CD4-positive, alpha-beta T cell treated with Interleukin-21 for 1 hour (primary cell): ENCODE measurements at places on chromosomes 7 and 10.

DNA sequence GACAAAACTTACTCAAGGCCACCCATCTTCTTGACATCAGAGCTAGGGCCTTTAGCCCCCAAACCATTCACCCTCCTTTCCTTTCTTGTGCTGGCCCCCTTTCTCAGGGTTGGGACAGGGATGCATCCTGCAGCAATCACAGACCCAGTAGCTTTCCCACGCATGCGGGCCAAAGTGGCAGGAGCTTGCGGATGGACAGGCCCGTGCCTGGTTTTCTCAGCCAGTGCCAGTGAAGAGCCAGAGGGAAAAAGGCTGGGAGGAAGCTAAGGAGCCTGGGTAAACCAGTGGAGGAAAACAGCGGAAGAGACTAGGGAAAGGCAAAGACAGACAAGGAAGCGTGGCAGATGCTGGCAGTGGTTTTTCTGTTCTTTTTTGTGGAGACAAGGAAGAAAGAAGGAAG, 5.1 kb upstream of the BLNK start:
- DNase-seq: no peak

GRCh38 chr7:151623766-151624165, 104.1 kb upstream of the RHEB start:
- DNase-seq: no peak

- peak; percentile 6 for DNase-seq
These were observed 26.0 kb upstream of the ZNF735 start for GRCh38 chr7:64180989-64181388.

DNA sequence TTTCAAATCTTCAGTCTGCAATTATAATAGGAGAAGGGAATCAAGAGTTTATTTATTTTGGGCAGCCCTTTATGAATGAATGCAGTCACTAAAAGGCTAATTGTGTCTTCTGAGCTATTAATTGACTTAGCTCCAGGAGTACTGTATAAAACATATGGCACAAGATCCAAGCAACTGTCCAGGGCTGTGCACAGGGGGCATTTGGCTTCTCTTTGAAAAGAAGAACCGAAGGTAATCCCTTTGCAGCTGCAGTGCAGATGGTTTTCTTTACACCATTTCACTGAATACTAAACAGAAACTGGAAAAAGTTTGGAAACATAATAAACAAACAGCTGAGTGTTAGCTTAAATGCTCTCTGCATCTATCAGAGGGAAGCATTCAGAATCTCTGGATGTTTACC, 282.6 kb upstream of the LRRN3 start:
- no peak for DNase-seq

GRCh38 chr10:120966657-120967045, 115.5 kb downstream of the WDR11 start:
- no peak for DNase-seq

GRCh38 chr10:86160890-86161585, 205.6 kb downstream of the GRID1 start:
- DNase-seq: no peak

DNA sequence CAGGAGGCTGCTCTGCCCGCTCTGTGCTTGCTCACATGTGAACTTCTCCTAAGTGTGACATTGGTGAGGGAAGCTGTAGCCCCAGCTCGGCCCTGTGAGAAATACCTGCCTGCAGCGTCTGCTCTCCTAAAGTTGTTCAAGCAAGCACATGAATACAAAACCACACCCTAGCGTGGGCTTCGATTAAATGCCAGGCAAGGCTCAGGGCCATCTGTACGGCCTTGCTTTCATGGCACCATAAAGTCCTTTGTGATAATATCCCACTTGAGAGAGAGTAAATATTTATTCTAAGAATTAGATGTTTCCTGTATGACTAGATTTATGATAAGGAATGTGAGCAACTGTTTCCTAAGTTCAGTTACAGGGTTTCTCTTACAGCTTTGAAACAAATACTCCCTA, 262.8 kb upstream of the KLF14 start:
- DNase-seq: no peak

DNA sequence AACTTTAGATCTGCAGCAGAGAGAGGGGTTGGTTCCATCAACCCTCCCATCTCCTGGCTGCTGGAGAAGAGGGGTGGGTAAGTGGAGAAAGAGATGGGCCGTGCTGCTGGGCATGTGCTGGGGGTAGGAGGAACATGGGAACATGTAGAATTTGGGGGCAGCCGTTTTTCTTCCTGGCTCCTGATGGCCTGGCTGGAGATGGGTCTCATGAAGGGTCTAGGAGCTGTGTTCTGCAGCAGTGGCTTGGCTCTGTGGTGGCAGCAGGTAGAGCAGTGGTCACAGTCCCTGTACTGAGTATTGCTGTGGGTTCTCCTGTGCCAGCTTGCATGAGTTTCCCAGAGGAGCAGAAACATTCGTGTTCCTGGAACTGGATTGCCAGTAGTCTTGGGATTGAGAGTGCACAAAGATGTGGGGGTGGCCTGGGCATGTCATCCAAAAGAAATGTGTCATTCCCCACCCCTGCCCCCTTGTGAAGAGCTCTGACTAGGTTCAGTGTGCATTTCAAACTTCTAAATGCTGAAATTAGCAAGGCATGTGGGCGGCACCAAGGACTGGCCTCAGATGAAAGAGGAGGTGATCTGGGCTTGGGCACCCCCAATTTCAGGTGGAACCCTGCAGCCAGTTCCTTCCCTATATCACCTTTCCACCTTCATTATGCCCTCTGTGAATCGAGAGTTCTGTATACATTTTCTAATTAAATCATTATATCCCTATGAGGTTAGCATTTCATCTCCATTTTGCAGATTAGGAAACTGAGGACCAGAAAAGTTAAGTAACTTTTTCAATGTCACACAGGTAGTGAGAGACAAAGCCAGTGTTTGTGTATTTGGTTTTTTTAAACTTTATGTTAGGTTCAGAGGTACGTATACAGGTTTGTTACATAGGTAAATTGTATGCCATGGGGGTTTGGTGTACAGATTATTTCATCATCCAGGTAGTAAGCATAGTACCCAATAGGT, 2.1 kb downstream of the CHST3 start:
- DNase-seq: no peak

GRCh38 chr7:99380823-99381663, 6.5 kb downstream of the ARPC1B start:
- peak; percentile 96 for DNase-seq

GRCh38 chr10:51606825-51607462, 92.5 kb downstream of the CSTF2T start:
- no peak for DNase-seq

- no peak for DNase-seq
These were observed 786 bp downstream of the CUEDC2 start for GRCh38 chr10:102431452-102432124.

- no peak for DNase-seq
These were observed at the start of gene EPHB4 for GRCh38 chr7:100827330-100828226. Gene EPHB4, minus strand, starts transcription at chr7:100827523. Its CDS starts 493 bp downstream, at chr7:100827030.

- DNase-seq: peak; percentile 26
These were observed 23.3 kb upstream of the SMARCD3 start for GRCh38 chr7:151271699-151272355.

GRCh38 chr7:87886875-87887274, 10.6 kb downstream of the DBF4 start:
- peak; percentile 60 for DNase-seq

DNA sequence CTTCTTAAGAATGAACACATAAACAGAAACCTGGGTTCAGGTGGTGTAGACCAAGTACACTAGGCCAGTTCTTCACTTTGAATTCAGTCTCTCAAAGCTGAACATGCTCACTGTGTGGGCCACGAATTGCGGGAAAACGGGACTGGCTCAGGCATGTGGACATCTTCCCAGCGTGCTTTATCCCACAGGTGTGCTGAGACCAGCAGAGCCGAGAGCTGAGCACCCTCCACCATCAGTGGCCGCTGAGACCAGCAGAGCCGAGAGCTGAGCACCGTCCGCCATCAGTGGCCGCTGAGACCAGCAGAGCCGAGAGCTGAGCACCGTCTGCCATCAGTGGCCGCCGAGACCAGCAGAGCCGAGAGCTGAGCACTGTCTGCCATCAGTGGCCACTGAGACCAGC, 265.4 kb downstream of the DNAJB6 start:
- no peak for DNase-seq

- DNase-seq: no peak
These were observed 123.8 kb upstream of the CACNA2D1 start for GRCh38 chr7:82567356-82567755.

DNA sequence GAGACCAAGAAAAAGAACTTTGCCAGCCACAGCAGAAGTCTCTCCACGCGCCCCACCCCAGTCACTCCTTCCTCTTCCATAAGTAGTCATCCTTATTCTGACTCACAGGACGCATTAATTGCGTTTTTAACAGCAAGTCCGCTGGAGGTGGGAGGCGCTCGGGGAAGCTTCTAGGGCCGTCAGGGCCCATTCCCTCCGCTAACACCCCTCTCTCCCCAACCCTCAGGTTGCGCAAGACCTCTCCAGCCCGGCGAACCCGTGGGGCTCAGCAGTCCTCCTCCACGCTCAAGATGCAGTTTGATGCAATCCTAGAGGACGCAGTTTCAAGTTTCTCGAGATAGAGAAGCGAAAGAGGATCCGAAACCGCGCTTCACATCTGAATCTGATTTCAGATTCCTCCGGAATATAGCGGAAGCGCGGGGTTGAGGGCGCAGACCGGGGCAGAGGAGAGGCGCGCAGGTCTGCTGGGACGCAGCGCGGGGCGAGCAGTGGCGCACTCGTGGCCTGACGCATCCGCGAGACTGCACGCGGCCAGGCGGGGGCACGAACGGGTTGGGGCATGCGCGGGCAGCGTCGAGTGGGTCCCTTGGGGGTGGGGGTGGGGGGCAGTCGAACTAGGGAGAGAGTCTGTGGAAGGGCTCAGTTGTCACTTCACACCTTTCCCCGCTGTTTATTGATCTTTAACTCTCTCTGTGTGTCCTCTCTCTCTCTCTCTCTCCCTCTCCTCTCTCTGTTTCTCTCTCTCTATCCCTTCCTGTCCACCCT, 37.8 kb upstream of the PSAP start:
- DNase-seq: peak; percentile 50

DNA sequence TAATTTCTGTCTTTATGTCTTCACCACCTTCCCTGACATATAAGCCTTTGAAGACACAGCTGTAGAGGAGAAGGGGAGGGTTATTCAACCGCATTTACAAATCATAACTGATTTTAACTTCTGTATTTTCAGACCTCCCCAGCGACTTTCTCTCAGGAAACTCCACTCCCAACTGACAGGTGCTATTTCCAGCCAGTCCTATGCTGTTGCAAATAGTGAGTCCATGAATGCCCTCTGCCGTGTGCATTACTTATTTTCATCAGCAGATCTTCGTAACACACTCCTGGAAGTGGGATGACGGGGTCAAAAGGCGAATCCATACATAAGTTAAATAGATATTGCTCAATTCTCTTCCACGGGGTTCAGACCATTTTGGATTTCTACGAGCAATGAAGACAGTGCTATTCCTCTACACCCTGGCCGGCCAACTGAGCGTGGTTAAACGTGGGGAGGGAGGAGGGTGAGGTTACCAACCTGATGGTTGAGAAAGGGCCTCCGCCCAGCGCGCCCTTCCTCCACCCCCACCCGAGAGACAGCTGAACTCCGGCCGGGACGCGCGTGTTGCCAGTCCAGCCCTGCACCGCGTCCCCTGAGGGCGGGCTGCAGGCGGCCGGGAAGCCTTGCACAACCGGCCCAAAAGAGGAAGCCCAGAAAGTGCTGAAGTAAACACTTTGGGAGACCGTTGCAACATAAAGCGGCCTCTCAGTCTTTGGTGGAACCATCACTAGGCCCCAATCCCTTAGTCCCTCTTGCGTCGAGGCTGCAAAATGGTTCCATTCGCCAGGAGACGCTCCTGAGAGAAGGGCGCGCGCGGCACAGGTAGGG, at the start of gene APBB1IP:
APBB1IP (plus strand) TSS at position 705 of the 825 bp plus-strand sequence. CDS start 53,986 bp downstream, outside the sequence.
- peak; percentile 58 for DNase-seq

DNA sequence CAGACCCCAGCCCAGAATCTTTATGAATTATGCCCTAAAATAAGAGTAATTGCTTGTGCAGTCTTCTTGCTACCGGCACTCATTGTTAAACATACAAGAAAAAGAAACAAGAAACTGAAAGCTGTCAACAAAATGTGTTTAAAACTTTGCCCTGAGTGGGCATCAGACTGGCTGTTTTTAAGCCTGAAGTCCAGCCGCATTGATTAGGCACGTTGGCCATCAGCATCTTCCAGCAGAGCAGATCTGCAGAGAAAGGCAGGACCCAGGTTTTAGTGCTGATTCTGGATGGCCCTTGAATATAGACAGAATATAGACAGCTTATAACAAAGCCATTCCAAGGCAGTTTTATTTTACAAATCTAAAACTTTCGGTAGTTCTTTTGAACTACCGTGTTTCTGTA, 102.8 kb downstream of the POLL start:
- DNase-seq: no peak

DNA sequence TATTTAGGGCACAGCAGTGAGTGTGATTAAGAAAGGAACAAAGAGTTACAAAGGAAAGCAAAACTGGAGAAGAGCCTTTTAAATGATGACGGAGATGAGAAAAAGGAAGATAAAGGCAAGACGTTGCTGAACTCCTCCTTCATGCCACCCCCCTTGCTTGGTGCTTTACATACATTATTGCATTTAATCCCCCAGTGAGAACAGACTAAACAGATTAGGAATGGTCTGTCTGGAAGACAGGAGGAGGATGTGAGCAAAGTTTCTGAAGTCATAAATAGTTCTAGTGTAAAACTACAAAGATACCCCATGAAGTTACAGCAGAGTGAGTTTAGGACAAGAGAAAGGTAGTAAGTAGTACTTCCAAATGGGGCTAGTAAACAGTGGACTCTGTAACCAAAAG, 113.5 kb downstream of the PLCE1 start:
- no peak for DNase-seq

- DNase-seq: no peak
These were observed 7.4 kb upstream of the CUL2 start for GRCh38 chr10:35097510-35097909.
